Fibroblast of skin of scalp (primary cell): ENCODE measurements at places on chromosomes 6 and 20.

DNA sequence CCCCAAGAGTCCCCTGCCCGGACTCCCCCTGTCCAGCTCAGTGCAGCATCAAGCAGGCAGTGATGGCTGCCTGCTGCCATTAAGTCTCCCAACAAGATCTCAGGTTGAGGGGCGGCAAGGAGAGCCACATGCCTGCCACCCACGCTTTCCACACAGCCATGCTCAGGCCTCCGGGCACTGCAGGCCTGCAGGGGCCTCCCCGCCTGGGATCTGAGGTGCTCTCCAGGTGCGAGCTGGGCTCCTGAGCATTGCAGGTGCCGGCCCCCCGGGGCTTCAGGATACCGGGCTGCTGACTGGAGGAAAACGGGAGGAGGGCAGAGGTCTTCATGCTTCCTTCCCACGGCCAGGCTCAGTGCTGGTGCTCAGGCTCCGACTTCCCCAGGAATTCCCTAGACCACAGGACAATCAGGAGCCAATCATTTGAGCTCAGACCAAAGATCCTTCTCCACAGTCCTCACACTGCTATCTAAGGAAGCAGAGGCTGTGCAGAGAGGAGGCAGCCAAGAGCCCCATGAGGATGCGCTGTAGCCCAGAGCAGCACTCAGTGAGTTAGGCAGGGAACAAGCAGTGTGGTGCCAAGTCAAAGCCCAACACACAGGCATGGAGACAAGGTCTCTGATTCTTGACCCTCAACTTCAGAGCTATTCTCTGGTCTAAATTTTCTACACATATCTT, 52.7 kb downstream of the PYGB start:
- peak; percentile 51 for DNase-seq

DNA sequence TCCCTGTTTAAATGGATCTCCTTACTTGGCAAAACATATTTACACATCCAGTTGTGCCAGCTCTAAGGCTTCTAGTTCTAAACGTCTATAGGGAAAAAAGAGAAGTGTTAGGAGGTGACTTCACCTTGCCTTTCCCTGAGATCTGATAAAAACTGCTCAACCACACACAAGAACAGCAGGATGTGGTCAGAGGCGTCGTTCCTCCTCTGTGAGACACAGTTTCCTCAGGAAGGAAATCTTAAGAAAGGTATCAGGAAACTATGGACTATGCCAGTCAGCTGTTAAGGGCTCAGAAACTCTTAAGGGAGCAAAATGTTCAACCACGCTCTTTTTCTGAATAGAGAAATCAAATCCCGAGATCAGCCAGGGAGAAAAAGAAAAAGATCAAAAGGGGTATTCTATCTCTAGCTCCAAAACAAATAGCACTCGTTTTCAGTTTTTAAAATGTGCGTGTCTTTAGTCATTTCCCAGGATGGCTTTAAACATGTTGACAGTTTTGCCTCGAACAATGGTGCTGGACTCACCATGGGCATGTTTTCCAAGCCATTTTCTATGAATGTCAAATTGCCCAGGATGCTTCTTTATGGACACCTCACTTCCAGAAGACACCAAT, 154.5 kb downstream of the HACE1 start:
- peak; percentile 27 for DNase-seq

GRCh38 chr6:49531774-49532569, 18.5 kb upstream of the C6orf141 start:
- peak; percentile 63 for DNase-seq

- DNase-seq, result no peak
These were observed 7.6 kb downstream of the CD93 start for GRCh38 chr20:23078351-23079015.

DNA sequence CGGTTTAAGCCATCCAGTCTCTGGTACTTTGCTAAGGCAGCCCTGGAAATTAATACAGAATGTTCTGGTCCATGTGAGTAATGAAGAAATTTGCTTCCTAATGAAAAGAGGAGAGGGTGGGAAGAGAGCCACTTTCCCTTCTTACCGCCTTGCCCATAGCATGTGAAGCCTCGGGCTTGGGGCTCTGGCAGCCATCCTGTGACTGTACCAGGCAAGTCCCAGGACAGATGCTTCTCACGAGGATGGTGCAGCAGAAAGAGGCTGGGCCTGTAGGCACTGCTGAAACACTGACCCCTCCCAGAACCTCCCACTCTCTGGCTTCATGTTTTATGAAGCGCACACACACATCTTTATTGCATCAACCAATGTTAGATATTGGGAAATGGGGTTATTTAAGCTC, 74.8 kb downstream of the IYD start:
- no peak for DNase-seq

- no peak for DNase-seq
These were observed 16.2 kb downstream of the ARHGAP40 start for GRCh38 chr20:38617830-38618196.

DNA sequence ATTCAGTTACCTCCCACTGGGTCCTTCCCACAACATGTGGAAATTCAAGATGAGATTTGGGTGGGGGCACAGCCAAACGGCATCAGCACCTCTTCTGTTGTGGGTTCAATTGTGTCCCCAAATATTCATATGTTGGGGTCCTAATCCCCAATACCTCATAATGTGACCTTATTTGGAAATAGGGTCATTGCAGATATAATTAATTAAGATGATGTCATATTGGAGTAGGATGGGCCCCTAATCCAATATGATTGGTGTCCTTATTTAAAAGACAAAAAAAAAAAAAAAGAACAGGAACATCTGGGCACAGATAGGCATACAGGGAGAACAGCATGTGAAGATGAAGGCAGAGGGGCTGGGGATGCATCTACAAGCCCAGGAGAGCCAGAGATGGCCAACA, 89.4 kb downstream of the BFSP1 start:
- no peak for DNase-seq

DNA sequence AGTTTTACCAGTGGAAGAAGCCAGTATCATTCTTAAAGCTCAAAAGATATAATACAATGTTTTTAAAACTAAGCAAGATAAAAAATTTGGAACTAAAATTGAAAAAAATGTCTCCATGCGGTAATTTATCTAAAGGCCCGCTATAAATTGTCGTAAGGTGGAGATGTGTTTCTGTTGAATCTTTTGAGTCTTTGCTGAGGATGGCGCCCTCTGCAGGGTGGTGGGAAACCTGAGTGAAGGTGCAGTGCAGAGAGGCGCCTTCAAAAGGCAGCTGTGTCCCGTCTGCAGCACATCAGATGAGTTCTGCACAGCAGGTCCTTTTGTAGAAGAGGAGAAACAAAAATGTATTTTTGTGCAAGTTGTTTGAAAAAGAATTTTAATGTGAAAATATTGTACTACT, 29.4 kb upstream of the KIF25 start:
- no peak for DNase-seq

DNA sequence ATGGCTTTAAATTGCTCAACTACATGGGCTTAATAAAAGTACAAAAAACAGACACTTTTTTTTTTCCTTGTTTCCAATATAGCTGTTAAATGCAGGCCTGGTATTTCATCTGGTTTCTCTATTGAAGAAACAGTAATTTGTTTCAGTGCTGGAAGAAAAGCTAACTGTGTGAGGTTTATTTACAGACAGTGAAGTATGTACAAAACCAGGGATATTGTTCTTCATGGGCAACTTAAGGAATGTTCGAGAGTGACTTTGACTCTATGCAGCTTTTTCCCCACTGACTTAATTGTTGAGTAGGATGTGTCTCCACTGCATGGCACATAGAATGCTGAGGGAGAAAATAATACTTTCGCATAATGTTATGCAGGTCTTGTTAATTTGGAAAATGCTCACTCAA, 31.0 kb upstream of the PRL start:
- DNase-seq, result peak; percentile 78

DNA sequence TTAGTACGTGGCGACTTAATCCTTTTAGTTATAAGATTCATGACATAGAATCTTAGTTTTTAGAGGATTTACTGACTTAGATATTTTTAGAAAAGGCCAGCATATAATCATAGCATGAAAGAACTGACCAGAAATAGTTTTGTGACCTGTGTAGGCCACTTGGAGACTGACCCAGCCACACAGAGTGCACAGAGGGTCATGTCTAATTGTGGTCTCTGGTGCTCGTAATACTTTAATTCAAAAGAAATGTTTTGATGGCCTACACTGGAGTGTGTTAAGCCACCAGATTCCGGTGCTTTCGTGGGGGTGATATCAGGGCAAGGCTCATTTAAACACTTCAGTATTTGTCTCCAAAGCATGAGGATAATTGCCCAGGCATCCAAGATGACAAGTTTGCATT, 11.4 kb downstream of the PCMTD2 start:
- no peak for DNase-seq

- DNase-seq, result no peak
These were observed 9.9 kb downstream of the TAF11 start for GRCh38 chr6:34877869-34878485.

- no peak for DNase-seq
These were observed 730 bp downstream of the INSM1 start for GRCh38 chr20:20368418-20369249.
